Germinal center (tissue), 1 donor: ENCODE measurements at places on chromosomes 1 and 21.

GRCh38 chr1:245654460-245655050 is 499.8 kb downstream of the KIF26B start:
- no peak for DNase-seq

- peak; percentile 18 for DNase-seq
These were observed 2.9 kb upstream of the CD46 start for GRCh38 chr1:207748737-207749528.

DNA sequence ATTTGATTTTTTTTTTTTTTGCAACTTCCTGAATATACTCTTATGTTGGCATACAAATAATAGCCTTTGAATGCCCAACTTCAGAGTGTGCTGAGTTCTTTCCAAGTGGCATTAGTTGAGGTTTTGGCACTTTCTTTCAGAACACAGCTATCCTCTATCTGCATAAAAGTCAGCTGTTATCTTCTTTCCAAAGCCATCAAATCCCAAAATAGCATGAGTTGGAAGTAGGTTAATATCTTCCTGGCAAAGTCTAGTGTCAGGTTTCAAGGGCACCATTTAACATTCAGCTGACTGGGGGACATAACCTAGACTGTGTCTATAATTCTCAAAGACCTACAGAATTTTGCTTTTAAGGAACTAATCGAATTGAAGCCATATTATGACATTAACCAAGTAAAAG is 223.9 kb downstream of the PLPP3 start:
- no peak for DNase-seq

DNA sequence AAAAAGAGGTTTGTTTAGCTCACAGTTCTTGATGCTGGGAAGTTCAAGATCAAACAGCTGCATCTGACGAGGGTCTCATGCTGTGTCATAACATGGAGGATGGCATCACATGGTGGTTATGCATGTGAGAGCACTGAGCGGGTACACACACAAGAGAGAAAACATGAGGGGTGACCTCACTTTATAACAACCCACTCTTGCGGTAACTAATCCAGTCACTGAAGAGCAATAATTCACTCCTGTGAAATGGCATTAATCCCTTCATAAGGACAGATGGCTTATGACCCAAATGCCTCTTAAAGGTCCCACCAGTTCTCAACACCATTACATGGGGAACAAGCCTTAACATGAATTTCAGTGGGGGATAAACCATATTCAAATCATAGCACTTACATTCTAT is 23.2 kb upstream of the CHIT1 start:
- DNase-seq = no peak

DNA sequence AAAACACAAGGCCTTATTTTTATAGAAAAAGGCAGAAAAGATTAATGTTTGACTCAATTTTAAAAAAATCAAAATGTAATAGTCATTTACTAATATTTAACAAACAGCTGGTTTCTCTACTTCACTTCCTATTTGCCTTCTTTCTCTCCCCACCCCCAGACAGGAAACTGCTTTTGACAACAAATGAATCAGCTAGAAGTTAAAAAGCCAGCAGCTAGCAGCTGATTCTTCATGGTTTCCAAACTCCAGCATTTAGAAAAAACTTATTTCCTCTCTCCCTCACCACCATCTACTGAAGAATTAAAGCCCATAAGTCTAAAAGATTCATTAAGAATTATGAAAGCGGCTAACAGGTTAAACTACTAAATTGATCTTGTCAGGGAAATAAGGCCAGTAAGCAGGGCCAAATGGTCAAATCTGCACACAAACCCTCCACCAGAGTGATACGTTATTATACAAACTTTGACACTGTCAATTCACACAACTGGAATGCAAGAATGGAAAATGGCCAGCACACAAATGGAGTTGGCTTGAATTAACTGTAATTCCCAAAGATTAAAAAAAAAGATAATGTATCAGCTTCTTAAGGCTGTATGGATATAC is 4.0 kb downstream of the WDR26 start:
- peak; percentile 23 for DNase-seq

GRCh38 chr1:41673806-41674205 is 189.3 kb upstream of the EDN2 start:
- DNase-seq = peak; percentile 56

DNA sequence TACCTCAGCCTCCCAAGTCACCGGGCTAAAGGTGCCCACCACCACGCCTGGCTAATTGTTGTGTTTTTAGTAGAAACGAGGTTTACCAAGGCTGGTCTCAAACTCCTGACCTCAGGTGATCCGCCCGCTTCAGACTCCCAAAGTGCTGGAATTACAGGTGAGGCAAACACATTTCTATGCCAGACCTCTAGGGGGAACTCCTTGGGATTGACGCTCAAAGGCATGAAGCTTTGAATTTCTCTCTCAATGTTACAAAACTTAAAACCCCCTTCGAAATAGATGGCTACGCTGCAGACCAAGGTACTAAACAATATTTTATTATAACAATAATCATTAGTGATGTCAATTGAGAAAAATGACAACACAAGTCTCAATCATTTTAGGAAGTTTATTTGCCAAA is 330.0 kb downstream of the SETD4 start:
- no peak for DNase-seq

DNA sequence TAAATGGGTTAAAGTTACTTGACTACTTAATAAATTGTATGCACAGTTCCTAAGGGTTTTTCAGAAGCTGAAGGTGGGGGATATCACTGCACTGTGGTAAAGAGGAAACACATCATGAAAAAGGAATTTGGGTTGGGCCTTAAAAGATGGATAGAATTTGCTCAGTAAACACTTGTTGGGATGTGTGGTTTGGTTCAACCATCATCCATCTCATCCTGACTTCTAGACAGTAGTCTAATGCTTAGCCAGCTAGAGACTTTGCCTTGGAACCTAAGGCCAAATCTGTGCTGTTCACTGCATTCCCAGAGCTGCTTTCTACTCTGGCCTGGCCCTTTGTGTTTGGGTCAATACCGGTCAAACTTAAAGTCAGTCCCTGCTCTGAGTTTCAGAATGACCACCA is 30.6 kb downstream of the LY9 start:
- no peak for DNase-seq

GRCh38 chr21:44332383-44332782 is 6.8 kb downstream of the CFAP410 start:
- DNase-seq = no peak

DNA sequence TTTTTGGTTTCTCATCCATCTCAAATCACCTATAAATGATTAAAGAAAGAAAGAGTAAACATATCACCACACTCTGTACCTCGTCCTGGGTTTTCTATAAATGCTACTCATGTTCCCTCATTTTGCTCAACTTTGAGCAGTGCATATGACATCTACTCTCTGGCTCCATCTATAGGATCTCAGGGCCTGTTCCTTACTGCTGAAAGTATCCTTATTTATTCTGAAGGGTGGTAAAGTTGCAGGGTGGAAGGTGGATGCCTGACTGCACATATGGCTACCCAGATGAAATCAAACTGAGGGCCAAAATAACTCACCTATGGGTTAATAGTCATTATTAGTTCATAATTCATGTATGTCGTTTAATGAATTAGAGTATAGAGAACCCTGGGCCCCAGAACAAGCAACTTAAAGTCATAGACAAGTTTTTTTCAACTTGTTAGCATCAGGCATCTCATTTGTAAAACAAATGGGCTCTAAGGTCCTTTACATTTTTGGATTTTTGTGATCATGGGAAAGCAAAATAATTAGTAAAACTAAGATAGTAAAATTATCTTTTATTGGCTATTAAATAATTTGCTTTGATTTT is 46.5 kb downstream of the NCF2 start:
- DNase-seq = no peak

GRCh38 chr21:33169359-33169758 is 60.4 kb upstream of the IFNAR2 start:
- peak; percentile 31 for DNase-seq

- DNase-seq = no peak
These were observed 31.3 kb downstream of the CCN1 start for GRCh38 chr1:85611856-85612255.

GRCh38 chr1:65317866-65318653 is 8.7 kb downstream of the DNAJC6 start:
- no peak for DNase-seq

GRCh38 chr1:93699503-93700168 is 18.0 kb upstream of the BCAR3 start:
- no peak for DNase-seq

DNA sequence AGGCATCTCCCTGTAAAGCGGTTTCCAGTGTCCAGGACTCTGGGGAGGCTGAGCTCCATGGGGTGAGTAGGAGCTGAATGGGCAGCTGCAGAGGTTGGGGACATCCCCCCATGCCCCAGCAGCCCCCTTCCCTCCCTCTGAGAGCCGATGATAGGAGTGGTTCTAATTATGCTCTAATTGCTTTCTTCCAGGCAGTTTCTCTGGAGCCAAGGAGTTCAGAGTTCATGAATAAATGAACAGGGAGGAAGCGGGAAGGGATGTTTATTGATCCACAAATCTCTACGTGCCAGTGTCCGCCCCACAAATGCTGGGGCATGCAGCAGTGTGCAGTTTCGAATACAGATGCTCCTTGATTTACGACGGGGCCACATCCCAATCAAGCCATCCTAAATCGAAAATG is 15.6 kb downstream of the NKAIN1 start:
- DNase-seq = no peak

GRCh38 chr1:207049974-207050391 is 1.0 kb downstream of the YOD1 start:
- peak; percentile 72 for DNase-seq

DNA sequence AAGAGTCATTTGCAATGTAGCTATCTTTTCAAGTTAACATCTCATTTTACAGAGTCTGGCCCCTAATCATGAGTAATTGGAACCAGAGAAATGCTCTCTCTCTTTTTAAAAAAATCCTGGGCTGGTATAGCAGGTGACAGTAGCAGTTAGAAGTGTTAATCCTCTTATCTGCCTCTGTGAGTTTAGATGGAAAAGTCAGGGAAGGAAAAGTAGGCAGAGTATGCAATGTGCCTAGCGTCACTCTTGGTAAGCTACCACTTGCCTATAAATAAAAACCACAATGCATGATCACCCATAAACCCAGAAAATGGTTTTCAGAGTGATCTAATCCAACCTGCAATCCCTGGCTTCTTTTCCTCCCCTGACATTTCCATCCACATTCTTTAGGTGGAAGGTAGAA is 43.2 kb downstream of the UTP25 start:
- DNase-seq = no peak

DNA sequence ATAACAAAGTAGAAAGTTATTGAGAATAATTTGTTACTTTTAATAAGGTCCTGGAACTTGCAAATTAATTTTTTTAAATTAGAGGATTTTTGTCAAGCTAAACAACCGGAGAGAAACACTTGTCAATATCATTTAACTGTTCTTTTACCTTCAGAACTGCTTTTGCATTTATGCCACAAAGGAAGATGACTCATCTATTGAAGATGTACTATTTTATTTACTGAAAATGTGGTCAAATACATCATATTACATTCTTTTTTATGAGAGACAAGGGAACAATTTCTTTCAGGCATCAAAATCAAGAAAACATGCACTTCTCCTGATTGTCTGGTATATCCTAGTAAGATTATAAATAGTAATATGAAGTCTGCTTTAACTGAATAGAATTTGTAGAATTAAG is 558.2 kb upstream of the PRMT6 start:
- DNase-seq = no peak

DNA sequence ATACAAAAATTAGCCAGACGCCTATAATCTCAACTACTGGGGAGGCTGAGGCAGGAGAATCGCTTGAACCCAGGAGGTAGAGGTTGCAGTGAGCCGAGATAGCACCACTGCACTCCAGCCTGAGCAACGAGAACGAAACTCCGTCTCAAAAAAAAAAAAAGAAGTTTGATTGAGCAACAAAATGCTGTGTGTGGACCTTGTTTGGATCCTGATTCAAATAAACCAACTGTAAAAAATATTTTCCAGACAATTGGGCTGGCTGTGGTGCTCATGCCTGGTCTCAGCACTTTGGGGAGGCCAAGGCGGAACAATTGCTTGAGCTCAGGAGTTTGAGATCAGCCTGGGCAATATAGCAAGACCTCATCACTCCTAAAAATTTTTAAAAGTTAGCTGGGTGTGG is 16.8 kb downstream of the PTAFR start:
- DNase-seq = no peak

- no peak for DNase-seq
These were observed 4.0 kb downstream of the STPG1 start for GRCh38 chr1:24409535-24409934.
